ENCODE measurements at places on chromosomes 6 and 20. TPM values are rescaled to one million over a fixed set of nuclear protein-coding genes. Genes with fewer than 3 reads are reported as not detected.
A peak's percentile ranks its signal among the peaks of the same experiment; 100 is the strongest.

The NOX3 gene
- not detected for total RNA-seq

The MATN4 gene
- not detected for total RNA-seq

The SMLR1 gene
- total RNA-seq: not detected

The BPI gene
- total RNA-seq: 0.38 TPM

The CPXM1 gene
- total RNA-seq: 0.65 TPM

The TNNC2 gene
- total RNA-seq: not detected

The EFCAB8 gene
- total RNA-seq: not detected

GRCh38 chr20:4814696-4815252 lies 93.1 kb downstream of the PRND start:
- H3K36me3 ChIP-seq: no peaks in the 10 kb centered on the region
- H3K4me3 ChIP-seq: no peak overlapping the region
- no peaks in the 10 kb centered on the region for H3K27me3 ChIP-seq
- peaks cover 32% of the 10 kb centered on the region for H3K4me1 ChIP-seq

GRCh38 chr6:29259721-29260120 lies 41.8 kb upstream of the OR14J1 start:
- H3K27ac ChIP-seq: no peak overlapping the region
- no peaks in the 10 kb centered on the region for H3K36me3 ChIP-seq
- no peaks in the 10 kb centered on the region for H3K4me1 ChIP-seq
- no peak overlapping the region for H3K4me3 ChIP-seq
- no peak for DNase-seq

DNA sequence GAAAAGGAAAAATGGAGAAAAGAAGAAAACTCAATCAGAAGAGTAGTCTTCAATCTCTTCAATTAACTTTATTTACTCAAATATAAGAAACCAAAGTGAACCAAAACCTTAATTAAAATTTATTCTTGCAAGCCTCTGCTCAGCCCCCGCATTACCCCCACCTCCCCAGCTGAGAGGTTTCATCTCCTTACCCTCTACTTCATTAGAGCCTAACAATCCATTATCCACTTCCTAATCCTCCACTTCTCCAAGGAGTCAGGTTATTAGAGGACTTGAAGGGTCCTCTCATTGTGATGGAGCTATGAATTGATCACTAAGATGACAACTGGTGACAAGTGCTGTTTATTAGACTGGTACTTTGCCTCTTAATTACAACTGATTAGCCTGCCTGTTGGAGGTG lies 956.5 kb downstream of the TFAP2A start:
- H3K4me3 ChIP-seq: no peak overlapping the region
- H3K4me1 ChIP-seq: no peaks in the 10 kb centered on the region
- H3K36me3 ChIP-seq: no peaks in the 10 kb centered on the region
- H3K27ac ChIP-seq: no peak overlapping the region
- DNase-seq: no peak

DNA sequence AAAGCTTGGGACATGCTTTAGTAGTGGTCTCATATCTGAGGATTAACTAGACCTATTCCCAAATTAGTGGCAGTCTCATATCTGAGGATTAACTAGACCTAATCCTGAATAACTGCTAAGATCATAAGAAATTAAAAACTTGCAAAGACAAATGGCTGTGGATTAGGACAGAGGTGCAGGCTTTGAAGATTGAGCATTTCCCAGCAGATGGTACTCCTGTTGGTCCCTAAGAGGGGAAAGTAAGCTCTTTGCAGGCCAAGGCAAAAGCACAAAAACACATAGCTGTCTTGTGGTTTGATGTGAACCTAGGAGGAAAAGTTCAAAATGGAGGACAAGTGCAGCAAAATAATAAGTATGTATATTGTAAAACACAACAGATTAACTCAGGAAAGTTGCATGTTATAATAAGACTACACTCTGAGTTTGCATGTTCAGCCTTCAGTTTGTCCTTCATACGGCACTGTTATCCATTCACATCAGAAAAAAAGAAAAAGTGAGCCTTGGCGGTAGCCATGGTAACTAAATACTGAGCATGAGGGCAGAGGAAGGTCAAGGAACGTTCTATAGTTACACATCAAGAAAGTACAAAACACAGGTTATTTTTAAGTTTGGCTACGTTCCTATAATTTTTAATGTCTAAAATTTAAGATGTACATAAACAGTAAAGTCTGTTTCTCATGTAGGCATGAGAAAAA lies 62.8 kb downstream of the FILIP1 start:
- peak overlapping the region; percentile 23 for H3K27ac ChIP-seq
- H3K27me3 ChIP-seq: no peaks in the 10 kb centered on the region
- DNase-seq: no peak

- no peaks in the 10 kb centered on the region for H3K27me3 ChIP-seq
- no peaks in the 10 kb centered on the region for H3K36me3 ChIP-seq
- H3K4me1 ChIP-seq: no peaks in the 10 kb centered on the region
These were observed 22.5 kb upstream of the IYD start for GRCh38 chr6:150346346-150346745.

- DNase-seq: no peak
- H3K27ac ChIP-seq: no peak overlapping the region
- no peak overlapping the region for H3K4me3 ChIP-seq
- no peaks in the 10 kb centered on the region for H3K36me3 ChIP-seq
- no peaks in the 10 kb centered on the region for H3K27me3 ChIP-seq
- H3K4me1 ChIP-seq: no peaks in the 10 kb centered on the region
These were observed 18.9 kb upstream of the SYNJ2 start for GRCh38 chr6:157962601-157963302.

DNA sequence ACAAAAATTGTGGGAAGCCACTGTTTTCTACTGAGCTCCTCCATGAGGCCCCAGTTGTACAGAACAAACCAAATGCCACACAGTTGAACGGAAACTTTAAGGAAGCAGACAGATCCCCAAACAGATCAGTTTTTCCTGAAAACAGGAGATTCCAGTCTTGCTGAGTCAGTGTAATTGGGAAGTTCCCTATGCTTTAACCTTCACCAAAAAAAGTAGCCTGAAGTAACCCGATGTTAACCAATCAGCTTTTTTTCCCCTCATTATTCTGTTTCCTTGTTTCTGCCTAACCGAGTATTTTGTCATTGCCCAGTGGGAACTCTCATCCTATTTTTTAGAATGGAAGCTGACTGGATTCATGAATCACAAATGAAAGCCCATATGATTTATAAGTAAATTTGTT lies 36.7 kb downstream of the MARCKS start:
- H3K36me3 ChIP-seq: no peaks in the 10 kb centered on the region
- no peak for DNase-seq
- H3K4me1 ChIP-seq: no peaks in the 10 kb centered on the region
- no peak overlapping the region for H3K4me3 ChIP-seq
- no peaks in the 10 kb centered on the region for H3K27me3 ChIP-seq

GRCh38 chr20:37559312-37560027 lies 31.8 kb upstream of the BLCAP start:
- H3K4me1 ChIP-seq: peaks cover 4% of the 10 kb centered on the region
- no peak overlapping the region for H3K27ac ChIP-seq
- no peak overlapping the region for H3K4me3 ChIP-seq
- DNase-seq: no peak
- no peaks in the 10 kb centered on the region for H3K36me3 ChIP-seq

DNA sequence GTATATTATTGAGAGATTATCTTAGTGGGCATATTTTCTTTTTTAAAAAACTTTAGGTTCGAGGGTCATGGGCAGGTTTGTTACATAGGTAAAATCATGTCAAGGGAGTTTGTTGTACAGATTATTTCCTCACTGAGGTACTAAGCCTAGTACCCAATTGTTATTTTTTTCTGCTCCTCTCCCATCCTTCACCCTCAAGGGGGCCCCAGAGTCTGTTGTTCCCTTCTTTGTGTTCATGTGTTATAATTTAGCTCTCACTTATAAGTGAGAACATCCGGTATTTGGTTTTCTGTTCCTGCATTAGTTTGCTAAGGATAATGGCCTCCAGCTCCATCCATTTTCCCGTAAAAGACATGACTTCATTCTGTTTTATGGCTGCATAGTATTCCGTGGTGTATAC lies 247.9 kb upstream of the RAB32 start:
- no peak overlapping the region for H3K4me3 ChIP-seq
- no peaks in the 10 kb centered on the region for H3K4me1 ChIP-seq
- no peaks in the 10 kb centered on the region for H3K27me3 ChIP-seq
- DNase-seq: no peak

DNA sequence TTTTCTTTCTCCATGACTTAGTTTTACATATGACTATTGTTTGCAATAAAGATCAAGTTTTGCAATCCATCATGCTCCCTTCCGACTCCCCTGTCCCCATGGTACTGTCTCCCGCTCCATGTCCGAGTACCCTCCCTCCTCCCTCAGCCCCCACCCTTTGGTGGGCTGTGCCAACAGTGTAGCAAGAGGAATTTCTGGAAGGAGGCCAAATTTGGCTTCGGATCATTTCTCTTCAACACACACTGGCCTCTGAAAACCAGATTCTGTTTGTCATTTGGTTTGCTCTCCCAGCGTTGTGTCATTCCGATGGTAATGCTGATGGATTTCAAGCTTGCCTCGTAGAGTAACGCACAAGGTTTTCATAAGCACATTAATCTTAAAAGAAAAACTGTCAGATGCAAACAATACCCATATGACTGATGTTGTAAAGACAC lies 22.9 kb upstream of the PAX1 start:
- H3K27ac ChIP-seq: no peak overlapping the region
- peaks cover 3% of the 10 kb centered on the region for H3K4me1 ChIP-seq
- DNase-seq: no peak
- H3K36me3 ChIP-seq: no peaks in the 10 kb centered on the region
- no peaks in the 10 kb centered on the region for H3K27me3 ChIP-seq

- H3K4me1 ChIP-seq: no peaks in the 10 kb centered on the region
- no peak for DNase-seq
- no peaks in the 10 kb centered on the region for H3K27me3 ChIP-seq
- no peaks in the 10 kb centered on the region for H3K36me3 ChIP-seq
- H3K27ac ChIP-seq: no peak overlapping the region
These were observed 42.4 kb downstream of the SSR1 start for GRCh38 chr6:7270320-7271204.

DNA sequence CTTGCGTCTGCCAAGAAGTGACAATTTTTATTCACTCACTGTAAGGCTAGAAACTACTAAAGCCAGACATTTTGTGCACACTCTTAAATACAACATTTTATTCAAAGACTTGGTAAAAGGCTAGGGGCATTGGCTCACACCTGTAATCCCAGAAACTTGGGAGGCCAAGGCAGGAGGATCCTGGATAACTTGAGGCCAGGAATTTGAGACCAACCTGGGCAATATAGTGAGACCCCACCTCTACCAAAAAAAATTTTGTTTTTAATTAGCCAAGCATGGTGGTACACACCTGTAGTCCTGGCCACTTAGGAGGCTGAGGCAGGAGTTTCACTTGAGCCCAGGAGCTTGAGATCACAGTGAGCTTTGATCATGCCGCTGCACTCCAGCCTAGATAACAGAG lies 11.3 kb upstream of the SENP6 start:
- H3K27me3 ChIP-seq: no peaks in the 10 kb centered on the region
- H3K27ac ChIP-seq: no peak overlapping the region
- DNase-seq: no peak
- H3K36me3 ChIP-seq: no peaks in the 10 kb centered on the region
- no peaks in the 10 kb centered on the region for H3K4me1 ChIP-seq

- H3K36me3 ChIP-seq: no peaks in the 10 kb centered on the region
- H3K4me3 ChIP-seq: no peak overlapping the region
- H3K27ac ChIP-seq: no peak overlapping the region
- no peaks in the 10 kb centered on the region for H3K27me3 ChIP-seq
- no peaks in the 10 kb centered on the region for H3K4me1 ChIP-seq
- DNase-seq: no peak
These were observed 136.4 kb upstream of the SALL4 start for GRCh38 chr20:51938559-51939258.

DNA sequence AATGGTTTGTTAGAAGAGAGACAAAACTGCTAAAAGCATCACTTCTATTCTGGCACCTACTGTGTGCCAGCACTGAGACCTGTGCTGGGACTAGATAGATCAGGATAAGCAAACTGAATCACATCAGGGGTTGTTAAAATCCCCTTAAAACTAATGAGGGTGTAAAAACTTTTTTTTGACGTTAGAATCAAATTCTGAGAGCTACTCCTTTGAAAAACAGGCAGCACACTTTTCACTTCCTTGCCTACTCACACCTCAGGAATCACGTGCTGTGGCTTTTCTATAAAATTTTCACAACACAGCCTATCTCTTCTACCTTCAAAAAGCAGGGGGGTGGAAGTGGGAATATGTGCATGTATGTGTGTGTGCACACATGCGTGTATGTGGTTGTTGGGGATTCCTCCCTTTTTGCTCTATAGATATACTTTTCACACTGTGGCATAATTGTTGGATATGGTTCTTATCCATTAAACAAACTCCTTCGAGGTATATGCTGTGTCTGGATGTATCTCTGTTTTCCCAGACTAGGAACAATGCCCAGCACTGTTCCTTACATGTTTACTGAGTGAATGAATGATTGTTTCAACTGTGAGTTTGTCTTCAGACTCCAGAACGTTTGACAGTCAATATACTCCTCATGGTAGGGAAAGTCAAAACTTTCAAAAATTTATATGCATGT lies 105.4 kb downstream of the FYN start:
- H3K27ac ChIP-seq: no peak overlapping the region
- peaks cover 73% of the 10 kb centered on the region for H3K4me1 ChIP-seq
- DNase-seq: no peak
- H3K27me3 ChIP-seq: no peaks in the 10 kb centered on the region

DNA sequence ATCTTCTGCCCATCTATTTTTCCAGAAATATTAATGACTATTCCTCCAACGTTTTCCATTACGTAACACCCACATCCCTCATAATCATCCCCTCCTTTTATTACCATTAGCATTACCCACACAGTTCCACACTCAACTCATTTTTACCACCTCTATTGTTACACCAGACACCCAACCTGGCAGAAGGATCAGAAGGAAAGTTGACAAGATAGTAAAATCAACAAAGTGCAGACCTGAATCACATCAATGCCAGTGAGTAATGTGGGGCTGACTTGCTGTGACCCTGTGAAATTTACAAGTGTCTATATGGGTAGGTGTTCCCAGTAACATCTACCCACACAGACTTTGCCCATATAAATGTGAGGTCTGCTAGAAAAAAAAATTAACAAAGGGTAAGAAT lies 568.2 kb downstream of the MAFB start:
- no peak overlapping the region for H3K4me3 ChIP-seq
- no peaks in the 10 kb centered on the region for H3K4me1 ChIP-seq
- H3K36me3 ChIP-seq: no peaks in the 10 kb centered on the region

DNA sequence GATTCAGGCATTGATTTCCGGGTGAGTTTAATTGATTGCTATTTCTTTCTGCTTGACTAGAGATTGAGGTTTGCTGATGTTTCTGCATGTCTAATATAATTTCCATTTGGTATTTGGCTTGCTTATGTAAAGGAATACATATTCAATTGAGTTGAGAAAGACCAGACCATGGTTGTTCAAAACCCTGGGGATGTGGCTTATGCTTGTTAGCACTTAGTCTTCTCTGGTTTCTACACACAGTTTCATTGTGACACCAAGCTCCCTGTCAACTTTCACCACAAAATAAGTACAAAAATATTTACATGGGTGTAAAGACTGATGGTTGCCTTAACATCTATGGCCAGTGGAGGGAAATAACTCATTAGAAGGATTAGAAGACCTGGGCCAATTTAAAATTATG lies 209.6 kb downstream of the CDH26 start:
- no peaks in the 10 kb centered on the region for H3K36me3 ChIP-seq
- H3K27ac ChIP-seq: no peak overlapping the region
- H3K4me3 ChIP-seq: no peak overlapping the region
- H3K4me1 ChIP-seq: no peaks in the 10 kb centered on the region
